HEK293T (cell line): ENCODE measurements at places on chromosomes 11 and 22.
A peak's percentile ranks its signal among the peaks of the same experiment; 100 is the strongest.

DNA sequence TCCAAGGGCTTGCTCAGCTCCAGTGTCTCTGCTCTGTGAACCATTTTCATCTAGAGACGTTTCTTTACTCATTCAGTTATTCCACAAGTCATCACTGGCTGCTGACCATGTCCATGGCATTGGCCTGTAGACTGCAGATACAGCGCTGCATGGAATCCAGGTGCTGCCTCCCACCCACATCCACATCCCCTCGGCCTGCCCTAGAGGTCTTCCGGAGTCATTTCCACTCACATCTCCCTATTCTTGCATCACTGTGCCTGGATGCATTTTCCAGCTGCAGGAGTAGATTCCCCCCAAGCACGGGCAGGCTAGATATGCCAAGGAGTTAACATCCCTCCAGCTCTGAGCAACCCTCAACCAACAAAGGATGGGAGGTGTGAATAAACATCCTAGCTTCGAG is 68.9 kb downstream of the CHST1 start:
- no peak for DNase-seq

DNA sequence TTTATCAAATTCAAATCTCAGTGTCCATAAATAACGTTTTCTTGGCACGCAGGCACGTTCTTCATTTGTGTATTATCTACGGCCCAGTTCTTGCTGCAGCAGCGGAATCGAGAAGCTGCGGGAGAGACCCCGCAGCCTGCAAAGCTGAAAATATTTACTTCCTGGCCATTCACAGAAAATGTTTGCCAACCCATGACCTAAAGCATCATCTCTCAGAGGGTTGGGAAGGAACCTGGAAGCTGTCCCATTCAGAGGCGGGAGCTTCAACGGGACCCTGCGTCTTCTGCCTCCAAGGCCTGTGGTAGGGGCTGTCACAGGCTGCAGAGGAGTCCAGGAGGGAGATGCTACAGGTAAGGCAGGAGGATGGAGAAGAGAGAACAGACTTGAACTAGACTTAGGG is 319.2 kb downstream of the MN1 start:
- no peak for DNase-seq

DNA sequence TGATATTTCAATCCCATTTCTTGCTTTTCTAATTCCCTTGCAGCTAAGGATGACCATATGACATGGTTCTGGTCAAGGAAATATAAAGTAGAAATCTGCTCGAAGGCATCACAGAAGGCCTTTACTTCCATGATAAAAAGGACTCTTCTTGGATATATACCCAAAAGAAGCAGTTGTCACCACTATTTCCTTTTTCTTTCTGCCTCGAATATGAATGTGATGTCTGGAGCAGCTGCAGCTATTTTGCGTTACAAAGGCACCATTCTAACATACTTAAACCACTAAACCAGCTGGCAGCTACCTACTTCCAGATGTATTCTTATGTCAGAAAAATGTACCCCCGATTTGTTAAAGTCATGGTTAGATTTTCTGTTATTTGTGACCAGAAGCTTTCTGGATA is 18.9 kb downstream of the EXPH5 start:
- no peak for DNase-seq

DNA sequence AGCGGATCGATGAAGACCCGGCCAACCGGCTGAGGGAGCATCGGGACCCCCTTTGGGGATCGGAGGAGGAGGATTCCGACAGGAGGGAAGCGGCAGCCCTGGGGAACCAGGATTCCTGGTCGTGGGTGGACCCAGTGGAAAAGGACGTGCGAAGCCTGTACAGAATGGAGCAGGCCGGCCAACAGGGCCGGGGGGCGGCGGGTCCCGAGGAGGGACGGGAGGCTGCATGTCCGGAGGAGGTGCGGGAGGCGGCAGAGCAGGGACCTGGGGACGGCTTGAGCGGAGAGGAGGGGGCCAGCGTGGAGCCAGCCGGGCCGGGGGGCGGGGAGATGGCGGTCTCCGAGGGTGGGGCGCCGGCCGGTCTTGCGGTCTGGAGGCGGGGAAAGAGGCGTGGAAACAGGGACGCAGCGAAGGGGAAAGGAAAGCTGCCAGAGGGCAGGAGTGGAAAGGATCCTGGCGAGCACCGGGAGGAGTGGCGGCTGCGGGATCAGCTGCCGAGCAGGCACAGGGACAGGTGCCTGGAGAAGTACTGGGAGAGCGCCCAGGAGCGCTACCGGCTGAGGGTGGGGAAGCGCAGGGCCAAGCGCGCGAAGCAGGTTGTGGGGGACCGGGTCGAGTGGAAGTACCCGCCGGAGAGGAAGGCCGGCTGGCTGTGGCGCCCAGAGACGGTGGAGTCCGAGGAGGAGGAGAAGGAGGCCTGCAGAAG is at the start of gene ANO5:
Gene ANO5, plus strand, starts transcription at position 444 of the 706 bp plus-strand sequence. CDS start 408 bp downstream, outside the sequence.
- DNase-seq = peak; percentile 71

DNA sequence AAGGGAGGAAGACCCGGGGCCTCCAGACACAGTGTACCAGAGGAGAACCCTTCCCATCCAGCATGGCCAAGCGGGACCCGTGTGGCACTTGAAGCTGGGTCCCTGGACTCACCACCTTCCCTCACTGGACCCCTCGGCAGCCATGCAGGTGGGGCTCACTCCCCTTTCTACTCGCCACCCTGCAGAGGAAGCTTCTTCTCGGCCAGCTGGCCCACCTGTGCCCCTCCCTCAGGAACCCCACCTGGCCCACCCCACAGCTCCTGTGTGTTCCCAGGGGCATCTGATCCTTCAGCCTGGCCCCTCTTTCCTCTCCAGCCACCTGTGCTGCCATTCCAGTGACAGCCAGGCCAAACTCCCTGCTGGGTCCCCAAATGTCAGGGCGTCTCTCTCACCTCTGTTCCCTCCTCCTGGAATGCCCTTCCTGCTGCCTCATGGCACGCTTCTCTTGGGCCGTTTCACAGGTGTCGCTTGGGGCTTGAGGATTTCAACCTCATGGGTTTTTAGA is 38.0 kb downstream of the IGF2 start:
- no peak for DNase-seq

GRCh38 chr11:14300661-14301304 is 58.2 kb downstream of the RRAS2 start:
- peak; percentile 72 for DNase-seq

DNA sequence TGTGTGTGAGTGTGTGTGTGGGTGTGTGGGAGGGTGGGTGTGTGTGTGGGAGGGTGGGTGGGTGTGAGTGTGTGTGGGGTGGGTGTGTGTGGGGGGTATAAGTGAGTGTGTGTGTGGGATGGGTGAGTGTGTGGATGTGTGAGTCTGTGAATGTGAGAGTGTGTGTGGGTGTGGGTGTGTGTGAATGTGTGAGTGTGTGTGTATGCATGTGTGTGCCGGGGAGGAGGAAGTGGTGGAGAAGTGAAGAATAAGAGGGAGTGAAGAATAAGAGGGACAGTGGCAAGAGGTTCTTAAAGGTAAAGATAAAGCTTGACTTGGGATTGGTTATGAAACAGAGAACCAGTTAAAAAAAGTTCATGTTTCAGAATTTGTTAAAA is 54.0 kb downstream of the PRR5L start:
- DNase-seq = no peak

GRCh38 chr11:57402188-57403002 is 11.9 kb upstream of the PRG2 start:
- no peak for DNase-seq

GRCh38 chr22:22374163-22374562 is 129.6 kb downstream of the VPREB1 start:
- DNase-seq = no peak

- no peak for DNase-seq
Observed at GRCh38 chr11:363948-364761, 5.1 kb upstream of the B4GALNT4 start.

GRCh38 chr11:134818516-134818915 is 406.5 kb upstream of the B3GAT1 start:
- DNase-seq = no peak

DNA sequence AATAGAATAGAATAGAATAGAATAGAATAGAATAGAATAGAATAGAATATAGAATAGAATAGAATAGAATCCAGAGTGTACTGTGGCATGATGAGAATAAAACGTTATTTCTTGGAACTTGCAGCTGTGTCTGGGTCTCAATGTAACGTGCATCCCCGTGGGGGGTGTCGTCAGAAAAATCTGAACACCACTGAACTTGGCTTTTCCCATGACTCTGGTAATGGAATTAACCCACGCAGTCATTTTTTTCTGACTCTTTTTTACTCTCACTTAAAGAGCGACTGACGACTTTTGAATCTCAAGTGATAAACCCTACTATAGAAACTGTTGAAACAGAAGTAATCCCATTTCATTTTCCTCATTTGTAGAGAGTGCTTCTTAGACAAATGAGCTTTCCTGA is 92.4 kb upstream of the BID start:
- no peak for DNase-seq

DNA sequence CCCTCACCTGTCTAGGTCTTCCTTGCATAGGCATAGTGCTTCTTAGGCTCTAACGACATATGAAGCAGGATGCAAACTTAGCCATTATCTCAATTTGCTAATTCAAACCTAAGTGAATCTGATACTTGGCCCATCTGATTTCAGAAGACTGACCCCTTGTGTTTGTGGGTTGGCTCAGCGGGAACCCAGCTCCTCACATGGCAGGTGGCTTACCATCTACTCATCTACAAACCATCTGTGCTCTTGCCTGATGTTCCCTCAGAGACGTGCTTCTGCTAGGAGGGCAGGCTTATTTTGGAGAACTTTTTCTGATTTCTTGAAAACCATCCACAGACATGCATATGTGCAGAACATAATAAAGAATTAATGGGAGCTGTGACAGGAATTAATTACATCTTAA is 15.2 kb downstream of the ELMOD1 start:
- no peak for DNase-seq

DNA sequence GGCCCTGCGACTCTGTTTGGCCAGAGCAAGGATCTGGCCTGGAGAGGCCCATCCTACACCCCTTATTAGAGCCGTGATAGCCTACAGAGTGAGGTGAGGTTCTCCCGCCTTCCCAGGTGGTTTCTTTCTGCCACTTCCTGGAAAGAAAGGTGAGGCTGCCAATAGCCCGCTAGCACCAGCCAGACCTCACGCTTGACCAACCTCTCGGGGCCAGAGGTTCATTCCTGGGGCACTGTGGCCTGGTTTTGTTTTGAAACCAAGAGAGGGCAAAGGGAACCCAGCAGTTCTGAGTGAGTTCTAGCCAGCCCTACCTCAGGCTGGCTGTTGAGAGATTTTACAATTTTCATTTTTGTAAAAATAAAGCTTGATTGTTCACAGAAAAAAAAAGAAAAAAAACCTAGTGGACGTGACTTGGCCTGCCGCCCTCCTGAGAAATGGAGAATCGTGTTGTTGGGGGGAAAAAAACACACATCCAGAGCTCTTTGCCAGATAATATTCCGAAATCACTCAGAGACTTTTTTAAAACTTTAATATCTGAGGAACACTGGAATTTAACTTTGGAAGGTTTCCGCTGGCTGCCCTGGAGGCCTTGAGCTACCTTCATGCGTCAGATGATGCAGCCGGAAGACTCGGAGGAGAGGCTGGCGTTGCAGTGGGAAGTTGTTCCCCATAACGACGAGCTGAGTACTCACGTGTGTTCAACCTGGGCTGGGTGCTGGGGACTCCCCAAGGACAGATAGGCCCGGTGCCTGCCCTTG is 84.5 kb downstream of the BCR start:
- no peak for DNase-seq
